Activated naive CD4-positive, alpha-beta T cell treated with anti-CD3 and anti-CD28 coated beads, Interleukin-2, amount 10 ng/mL, durations not matched to agents 7 days and 5 days (primary cell): ENCODE measurements at places on chromosomes 5 and 9.

- no peak for DNase-seq
Observed at GRCh38 chr5:143182901-143183820, 220.3 kb downstream of the NR3C1 start.

DNA sequence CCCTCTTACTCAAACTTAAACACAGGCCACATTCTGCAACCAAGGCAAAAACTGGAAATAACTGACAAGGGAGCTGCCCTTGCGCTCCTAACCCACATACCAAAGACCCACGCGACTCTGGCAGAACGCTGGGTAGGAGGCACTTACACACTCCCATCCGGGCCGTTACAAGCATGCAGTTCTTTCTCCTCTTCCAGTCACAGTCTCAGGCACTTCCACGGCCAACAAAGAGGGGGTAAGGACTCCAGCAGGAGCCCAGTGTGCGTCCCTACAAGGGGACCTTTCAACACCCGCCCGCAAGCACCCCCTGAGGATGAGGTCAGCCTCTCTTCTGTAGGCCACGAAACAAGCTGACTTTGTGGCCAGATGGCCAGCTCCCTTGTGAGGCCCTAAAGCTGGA is 57.4 kb downstream of the SERINC5 start:
- no peak for DNase-seq

DNA sequence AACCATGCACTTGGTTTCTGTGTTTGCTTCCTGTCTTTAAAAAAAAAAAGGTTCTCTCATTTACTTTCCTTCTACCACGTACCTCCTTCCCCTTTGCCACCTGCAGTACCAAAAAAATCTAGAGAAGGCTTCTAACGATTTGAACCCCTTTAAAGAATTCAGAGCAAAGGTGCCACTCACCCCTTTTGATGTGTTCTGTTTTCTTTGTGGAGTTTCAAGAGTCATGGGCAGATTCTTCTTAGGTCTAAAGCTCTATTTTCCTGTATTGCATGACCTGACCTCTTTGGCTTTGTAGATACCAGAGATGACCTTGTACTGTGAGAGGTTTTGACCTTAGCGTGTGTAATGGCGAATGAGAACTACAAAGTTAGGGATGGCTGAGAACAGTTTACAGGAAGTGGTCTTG is 29.0 kb downstream of the TXNDC8 start:
- DNase-seq = no peak

- no peak for DNase-seq
Observed at GRCh38 chr9:129422032-129422842, 198.7 kb downstream of the C9orf50 start.

DNA sequence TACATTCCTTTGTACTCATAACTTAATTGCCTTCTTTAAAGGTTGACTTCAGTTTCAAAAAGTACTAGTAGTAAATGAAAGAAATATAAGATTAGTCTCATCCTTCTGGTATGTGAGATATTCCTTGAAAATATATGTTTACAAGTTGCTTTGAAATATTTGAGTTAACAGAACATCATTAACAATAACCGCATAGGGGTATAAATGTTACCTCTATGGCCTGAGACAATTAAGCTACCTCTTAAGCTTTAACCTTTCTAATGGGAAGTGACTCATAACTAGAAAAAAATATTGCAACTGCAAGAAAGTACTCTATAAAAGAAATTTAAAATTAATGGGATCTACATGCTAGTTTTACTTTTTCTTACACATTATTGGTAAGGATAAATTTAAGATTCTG is 399.0 kb downstream of the CDH10 start:
- DNase-seq = no peak

- DNase-seq = no peak
Observed at GRCh38 chr5:95426227-95426626, 35.1 kb downstream of the FAM81B start.

DNA sequence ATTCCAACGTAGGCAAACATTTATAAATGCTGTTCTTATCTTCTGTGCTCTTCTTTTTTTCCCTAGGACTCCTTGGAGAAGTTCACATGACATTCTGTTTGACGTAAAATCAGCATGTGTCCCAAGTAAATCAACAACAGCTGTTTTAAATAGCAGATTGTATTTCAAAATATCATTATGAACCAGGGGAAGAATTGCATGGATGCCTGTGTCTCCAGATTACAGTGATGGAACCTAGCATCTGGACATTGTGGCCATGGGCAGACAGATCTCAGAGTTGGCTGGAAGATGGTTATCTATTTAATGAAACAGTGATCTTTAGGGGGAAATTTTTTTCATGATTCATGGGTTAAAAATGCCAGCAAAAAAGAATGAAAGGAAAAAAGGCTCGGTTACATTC is 222.0 kb downstream of the MAN2A1 start:
- DNase-seq = no peak

DNA sequence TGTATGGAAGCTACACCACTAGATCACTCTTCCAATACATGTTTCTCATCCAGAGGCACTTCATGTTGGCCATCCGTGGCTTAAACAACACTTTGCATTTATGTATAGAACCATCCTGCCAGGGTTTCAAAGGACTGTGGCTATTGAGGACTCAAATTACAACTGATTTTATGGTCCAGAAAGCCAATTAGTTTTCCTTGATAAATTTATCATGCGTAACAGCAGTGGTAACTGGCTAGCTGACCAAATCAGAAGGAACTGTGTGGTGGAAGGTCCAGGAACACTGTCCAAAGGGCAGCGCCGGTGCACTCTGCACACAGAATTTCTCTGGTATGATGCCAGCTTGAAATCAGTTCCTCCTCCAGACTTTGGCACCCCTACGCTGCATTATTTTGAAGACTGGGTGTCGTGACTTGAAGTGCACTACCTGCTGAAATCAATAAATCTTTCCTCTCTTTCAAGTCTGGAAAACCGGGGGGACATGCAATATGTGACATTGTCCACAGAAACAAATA is 69.3 kb upstream of the TMEM252 start:
- DNase-seq = no peak

GRCh38 chr9:134266418-134266817 is 59.8 kb upstream of the RXRA start:
- no peak for DNase-seq

- no peak for DNase-seq
Observed at GRCh38 chr5:165201369-165201768, 1696.0 kb downstream of the MAT2B start.

DNA sequence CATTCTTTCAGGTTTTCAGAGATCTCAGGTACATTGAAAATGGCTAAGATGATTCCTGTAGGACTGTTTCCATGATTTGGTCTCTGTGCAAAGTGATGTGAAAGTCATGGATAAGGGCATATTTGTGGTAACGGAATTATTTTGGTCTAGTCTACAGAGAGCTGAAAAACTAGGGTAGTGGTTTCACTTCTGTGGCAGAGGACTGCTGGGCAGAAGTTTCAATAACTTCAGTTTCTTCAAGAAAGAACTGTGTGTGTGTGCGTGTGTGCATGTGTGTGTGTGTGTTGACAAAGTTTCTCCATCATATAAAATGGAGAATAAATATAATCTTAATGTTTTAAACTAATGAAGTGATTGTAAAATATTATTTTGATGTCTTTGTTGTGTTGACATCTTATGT is 4.3 kb downstream of the CNOT8 start:
- no peak for DNase-seq

DNA sequence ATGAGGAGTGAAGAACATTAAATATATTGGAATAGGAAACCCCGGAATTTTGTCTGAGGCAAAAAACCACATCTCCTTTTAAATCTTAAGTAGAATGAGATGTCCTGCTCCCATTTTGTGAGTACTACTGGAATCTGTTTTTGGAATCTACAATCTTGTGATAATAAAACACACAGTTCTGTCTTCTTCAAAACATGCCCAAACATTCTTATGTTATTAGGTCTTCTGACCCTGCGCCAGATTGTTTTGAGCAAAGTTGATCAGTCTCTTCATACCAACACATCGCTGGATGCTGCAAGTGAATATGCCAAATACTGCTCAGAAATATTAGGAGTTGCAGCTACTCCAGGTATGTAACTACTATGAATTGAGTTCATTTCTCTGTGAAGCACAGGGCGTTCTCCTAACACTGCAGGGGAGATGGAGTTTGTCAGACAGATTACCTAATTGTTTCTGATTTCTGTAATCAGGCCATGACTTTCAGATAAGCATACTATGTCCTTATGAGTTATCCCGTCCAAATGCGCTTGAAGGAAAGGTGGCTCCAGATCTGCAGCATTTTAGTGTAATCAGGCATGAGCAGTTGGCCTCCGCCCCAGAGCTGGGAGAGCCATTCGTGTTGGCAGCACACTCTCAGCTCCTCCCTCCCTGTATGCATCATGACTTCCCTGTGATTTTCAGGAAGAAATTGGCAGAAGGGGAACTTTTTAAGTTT is 88.0 kb downstream of the NLN start:
- DNase-seq = no peak

- peak; percentile 45 for DNase-seq
Observed at GRCh38 chr9:130835441-130836298, 616 bp downstream of the ABL1 start.

DNA sequence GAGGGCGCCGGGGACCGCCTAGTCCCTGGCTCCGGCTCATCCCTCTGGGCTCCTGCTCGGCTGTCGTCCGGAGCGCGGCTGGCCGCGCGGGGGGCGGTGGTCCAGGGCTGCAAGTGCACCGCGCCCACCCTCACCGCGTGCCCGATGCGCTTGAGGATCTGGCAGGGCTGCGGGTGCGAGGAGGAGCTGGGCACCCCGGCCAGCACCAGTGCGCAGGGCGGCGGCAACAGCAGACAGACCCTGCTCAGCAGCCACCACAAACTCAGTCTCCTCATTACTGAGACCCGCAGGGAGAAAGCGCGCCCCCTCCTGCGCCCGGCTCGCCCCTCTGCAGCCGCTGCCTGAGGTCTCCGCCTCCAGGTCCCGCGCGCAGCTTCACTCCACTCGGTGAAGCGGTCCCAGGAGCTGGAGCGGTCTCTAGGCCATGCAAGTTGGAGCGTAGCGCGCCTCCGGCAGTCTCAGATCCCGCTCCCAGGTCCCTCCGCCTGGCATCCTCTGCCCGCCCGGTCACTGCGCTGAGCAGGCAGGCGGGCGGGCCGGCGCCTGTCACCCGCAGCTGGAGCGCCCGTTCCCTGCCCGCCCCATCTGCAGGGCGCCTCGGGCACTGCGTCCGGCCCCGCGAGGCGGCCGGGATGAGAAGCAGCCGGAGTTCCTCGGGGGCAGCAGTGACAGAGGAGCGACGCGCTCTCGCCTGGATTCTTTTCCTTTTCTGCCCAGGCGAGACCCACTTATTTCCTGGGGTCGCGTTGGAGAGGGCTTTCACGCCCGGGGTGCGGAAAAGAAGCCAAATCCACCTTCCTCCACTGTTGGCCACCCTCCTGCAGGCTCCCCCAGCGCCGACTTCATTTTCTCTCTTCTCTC is 512 bp downstream of the GRIN3A start:
- DNase-seq = no peak

DNA sequence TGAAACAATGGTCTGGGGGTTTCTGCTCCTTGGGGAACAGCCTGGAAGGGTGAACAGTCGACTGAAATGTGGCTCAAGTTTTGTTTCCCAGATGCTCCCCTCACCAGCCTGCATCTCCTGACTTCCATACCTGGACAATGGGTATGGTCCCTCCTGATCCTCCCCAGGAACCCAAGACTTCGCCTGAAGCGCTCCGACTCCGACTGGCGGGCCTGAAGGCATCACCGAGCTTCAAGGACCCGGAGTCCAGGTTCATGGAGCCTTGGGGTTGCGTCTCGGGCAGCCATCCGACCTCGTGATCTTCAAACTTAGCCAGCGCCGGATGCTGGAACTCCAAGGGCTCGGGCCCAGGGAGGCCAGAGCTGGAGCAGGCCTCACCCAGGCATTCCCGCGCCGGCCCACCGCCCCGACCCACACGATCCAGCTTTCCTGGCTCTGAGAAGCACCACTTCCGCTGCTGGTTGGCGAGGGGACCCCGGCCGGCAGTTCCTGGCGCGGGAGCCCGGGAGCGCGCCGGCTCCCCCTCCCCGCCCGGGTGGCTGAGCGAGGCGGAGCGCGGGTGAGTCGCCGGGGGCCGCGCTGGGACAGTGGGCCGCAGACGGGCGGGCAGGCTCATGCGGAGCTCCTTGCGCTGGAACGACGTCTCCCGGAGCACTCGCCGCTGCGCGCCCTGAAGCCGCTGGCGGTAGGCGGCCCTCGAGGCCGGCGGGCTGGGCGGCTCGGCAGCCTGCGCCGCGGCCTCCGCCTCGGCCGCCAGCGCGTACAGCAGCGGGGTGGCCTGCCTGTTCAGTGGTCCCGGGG is 5.2 kb downstream of the SHROOM1 start:
- DNase-seq = peak; percentile 32

DNA sequence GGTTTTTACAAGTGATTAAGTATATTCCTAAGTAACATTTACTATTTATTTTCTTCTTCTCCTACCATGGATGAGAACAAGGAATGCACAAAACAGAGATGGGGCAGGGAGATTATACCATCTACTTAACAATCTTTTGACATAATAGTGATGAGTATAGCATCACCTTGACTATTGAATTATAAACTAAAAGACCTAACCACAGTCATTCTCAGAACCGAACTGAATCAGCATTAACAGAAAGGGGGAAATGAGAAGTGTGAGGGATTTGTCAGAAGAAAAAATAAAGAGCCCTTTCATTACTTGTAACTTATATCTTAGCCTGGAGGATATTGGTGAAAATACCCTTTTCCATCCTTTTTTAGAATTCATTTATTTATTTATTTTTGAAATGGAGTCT is 21.9 kb downstream of the OR2Y1 start:
- DNase-seq = no peak

DNA sequence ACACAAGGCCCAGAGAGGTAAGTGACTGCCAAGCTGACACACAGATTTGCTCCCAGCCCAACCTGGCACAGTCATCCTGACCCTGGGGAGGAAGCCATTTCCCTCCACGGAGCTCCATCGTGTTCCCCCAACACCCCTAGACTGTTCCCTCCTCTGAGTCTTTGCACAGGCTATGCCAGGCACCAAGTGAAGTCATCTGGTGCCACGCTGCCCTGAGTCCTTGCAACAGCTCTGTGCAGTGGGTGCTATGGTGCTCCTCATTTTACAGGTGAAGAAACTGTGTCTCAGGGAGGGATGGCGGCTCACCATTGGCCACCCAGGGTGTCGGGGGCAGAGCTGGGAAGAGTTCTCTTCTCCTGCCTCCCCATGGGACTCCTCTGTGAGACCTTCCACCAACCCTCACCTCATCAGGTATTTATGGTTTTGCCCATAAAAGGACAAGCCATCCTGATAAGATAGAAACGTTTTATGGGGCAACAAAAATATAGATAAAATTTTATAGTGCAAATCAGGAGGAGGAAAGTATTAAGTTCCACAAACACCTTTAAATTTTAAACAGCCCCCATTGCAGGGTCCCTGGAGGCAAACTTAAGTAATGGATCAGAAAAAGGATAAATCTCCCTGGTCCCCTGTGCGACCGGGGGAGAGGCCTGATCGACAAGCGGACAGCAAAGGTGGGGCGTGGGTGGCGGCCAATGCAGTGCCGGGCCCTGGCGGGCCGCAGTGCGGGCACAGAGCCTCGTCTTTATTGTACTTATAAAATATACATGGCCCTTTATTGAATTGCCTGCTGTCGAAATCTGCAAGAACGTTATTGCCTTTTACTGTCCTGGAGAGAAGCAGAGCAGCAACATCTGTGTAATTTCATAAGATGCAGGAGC is 50.2 kb upstream of the ZBTB43 start:
- no peak for DNase-seq
